ENCODE measurements at places on chromosomes 4 and X.

GRCh38 chrX:69285881-69286564 lies 120.8 kb upstream of the PJA1 start:
- DNase-seq = peak; percentile 16

DNA sequence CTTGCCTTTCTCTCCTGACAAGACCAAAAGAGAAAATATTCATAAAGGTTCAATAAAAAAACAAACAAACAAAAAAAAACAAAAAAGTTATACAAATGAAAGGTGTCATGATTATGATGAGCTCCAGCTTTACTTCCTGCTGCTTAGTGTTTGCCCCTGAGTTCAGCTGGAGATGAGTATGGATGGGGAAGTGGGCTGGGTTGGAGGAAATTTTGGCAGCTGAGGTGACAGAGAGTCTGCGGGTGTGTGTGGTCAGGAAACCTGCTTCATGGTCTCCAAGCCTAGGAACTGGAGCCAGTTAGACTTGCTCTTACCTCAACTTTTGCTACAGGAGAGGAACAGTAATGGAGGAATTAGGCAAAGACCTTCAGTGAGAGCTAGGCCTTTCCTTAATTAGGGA lies 4.3 kb upstream of the CYSLTR1 start:
- no peak for DNase-seq

- no peak for DNase-seq
Measured at GRCh38 chrX:113222305-113222704, 381.7 kb upstream of the AMOT start.

DNA sequence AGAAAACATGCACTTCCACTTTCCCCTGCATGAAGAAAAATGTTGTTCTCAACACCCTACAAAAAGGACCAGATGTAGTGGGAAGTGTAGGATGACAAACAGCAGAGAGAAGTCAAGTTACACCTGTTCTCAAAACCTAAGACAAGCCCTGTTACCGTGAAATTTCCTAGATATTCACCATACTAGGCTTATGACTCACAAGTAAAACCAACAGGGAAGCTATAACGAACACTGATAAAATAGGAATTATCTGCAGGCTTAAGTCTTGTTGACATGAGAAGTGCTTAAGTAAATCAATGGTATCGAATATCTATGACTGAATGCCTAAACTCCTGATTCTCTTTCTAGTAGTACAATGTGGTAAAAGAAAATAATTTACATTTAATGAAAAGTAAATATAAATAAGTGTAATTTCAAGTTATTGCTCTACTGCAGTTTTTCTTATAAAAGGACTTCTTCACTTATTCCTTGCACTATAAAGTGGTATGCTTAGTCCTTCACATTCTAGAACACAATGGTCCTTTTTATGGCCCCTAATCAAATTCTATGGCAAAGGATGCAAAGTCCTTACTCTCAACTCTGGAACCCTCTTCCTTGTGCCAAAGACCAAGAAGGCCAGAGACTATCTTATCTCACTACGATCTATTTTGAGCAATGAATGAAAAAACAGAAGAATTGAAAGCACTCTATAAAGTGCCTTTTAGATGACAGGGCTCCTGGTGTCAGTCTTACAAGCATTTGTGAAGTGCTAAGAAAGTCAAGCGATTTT lies 19.6 kb downstream of the AP1S2 start:
- DNase-seq = no peak

- no peak for DNase-seq
Measured at GRCh38 chr4:52235552-52236201, 184.6 kb downstream of the SPATA18 start.

- DNase-seq = no peak
Measured at GRCh38 chrX:68462653-68463052, 29.4 kb upstream of the OPHN1 start.

- no peak for DNase-seq
Measured at GRCh38 chr4:25523405-25523804, 132.2 kb upstream of the SLC34A2 start.

DNA sequence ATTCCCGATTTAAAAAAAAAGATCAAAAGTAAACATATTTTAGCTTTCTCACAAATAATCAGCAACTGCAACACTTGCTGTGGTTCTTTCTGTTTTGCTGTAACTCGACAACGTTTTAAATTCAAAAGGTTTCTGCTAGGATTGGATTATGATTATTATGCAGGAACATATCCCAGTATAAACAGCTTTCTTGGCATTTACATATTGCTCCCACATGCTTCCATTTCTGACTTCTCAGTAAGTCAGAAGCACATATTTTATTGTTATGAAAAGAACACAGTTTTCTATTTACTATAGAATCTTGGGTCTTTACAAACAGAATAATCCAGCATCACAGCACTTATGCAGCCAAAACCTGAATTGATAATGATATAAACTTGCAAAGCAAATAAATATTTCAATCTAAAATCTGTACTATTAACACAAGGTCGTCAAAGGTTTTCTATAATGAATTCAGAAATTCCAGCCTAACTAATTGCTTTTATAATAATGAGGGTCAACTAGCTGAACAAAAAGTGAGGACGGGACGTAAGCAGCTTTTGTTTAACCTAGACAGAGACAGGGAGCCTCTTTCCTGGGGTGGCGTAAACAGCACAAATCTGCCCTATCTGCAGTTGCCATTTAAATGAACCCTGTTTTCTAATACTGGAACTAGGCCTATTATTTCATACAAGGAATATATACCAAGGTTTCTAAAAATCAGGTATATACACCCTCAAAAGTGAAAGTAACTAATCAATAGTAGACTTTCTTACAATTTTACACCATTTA lies 9.8 kb upstream of the PCDH18 start:
- no peak for DNase-seq

DNA sequence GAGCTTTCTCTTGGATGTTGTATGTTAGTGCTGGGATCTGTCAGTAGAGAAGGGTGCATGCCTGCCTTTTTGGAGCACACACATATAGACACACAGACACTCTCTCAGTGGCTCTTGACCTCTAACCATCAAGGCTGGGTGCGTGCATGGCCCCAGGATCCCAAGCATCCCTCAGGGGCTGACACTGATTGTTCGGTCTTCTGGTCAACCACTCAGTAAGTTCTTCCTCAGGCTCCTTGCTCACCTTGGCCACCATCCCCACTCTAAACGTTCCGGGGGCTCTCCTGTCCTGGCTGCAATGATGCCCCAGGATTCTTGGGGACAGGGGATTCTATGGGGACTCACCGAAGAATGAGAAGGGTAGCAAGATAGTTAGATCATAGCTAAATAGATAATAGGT lies 179.6 kb downstream of the SHOX start:
- no peak for DNase-seq

- no peak for DNase-seq
Measured at GRCh38 chr4:17098401-17098800, 200.0 kb upstream of the LDB2 start.

DNA sequence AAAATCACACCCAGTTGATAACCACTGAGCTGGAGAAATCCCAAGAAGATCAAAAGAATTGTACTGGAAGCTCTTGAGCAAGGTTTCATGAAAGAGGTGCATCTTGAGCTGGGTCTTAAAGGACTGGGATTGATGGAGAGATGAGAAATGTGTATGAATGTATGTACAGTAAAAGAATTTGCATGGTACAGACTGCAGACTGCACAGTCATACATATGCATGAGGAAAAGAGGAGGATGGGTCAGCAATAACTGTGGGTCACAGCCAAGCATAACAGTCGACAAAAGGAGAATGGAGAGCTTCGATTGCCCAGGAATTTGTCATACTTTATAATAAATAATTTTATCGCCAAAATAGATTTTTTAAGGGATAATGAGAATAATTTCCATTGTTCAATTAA lies 4.8 kb upstream of the RELL1 start:
- DNase-seq = no peak

DNA sequence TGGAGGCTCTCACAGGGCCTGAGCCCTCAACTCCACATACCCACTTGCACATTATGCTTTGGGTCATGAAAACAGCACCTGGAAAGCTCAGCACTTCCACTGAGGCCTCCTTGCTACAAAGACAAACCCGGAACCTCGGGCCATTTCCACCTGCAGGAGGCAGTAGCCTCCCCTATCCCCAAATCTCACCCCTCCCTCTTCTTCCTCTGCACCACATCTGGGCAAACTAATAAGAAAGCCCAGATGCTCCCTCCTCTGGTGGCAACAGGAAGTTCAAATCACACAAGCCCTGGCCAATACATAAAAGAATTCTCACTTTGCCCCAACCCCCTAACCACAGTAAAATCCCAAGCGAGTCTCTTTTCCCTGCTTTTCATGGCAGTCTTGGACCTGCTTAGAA lies 136.4 kb downstream of the MAPK10 start:
- DNase-seq = no peak

Measured in head of caudate nucleus (tissue), 42 donors.